ENCODE measurements at places on chromosomes 7 and 10.

- no peak for DNase-seq
Measured at GRCh38 chr10:76665029-76665428, 972.6 kb downstream of the KCNMA1 start.

DNA sequence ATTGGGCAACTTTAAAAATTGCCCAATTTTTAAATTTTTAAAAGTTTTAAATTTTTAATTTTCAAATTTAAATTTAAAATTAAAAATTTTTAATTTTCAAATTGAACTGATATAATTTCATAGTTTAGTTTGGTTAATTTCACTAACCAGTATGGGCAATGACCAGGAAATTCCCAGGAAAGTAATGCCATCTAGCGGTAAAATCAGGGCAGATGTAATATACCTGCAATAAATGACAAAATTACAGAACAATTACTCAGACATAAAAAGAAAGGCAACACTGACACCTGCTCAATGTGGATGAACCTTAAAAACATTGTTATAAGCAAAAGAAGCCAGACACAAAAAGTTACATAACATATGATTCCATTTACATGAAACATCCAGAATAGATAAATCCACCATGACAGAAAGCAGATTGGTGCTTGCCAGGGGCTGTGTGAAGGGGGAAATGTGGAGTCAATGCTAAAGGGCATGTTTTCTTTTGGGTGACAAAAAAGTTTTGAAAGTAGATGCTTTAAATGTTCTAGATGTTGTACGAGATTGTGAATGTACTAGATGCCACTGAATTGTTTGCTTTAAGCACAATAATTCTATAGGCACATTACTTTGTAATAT, 28.6 kb upstream of the SLC16A12 start:
- DNase-seq: peak; percentile 78

DNA sequence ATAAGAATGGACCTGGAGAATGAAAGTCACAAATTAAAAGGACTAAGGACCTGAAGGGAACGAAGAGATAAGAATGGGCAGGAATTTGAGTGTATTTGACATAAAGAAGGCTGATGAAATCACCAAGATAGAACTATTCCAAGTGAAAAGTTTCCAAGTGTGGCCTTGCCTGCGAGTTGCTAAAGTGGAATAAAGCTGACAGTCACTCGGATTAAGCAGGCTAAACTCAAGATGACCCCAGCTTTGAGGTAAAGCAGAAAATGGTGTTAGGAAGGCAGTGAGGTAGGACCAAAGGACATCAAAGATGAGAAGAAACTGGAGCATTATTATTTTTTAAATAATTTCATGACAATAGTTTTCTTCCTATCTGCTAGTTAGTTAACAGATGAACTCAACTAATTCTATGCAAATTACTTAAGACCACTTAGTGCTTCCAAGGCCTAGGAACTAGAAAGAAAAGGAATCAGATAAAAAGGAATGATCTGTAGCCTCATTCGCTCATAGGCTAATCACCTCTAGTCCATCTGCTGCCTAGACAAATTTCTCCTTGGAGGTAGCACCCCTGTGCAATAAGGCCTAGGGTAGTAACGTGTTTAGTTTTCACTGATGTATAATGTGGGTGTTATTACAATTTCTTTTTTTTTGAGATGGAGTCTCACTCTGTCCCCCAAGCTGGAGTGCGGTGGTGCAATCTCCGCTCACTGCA, 34.5 kb downstream of the EZH2 start:
- no peak for DNase-seq

DNA sequence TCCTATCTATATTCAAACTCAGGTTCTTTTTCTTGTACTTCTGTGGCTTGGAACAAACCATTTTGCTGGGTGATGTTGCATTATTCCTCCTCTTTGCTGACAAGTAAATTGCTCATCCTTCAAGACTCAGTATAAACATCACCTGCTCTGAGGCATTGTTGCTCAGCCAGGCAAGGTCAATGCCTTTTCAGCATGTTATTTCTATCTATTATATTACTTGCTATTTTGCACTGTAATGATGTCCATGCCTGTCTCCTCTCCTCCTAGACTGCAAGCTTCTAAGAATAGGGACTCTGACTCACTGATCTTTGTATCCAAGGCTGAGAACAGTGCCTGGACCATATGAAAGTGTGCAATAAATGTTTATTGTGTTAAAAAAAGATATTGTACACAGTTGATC, 293.8 kb downstream of the RNLS start:
- DNase-seq: no peak

DNA sequence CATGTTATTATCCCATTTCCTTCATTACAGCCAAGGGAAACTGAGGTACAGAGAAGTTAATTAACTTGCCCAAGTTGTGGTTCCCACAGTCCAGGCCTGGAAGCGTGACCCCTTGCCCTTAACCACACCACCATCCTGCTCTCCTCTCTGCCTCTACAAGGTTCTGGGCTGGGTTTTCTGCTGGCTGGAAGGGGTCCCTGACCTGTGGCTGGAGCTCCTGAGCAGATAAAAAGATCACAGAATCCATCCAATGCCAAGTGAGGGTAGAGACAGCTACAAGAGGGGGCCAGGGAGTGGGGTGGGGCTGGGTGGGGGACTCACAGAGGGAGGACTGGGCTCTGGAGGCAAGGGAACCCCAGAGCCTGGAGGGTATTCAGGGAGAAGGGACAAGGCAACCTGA, 9.7 kb downstream of the ASB10 start:
- DNase-seq: no peak

DNA sequence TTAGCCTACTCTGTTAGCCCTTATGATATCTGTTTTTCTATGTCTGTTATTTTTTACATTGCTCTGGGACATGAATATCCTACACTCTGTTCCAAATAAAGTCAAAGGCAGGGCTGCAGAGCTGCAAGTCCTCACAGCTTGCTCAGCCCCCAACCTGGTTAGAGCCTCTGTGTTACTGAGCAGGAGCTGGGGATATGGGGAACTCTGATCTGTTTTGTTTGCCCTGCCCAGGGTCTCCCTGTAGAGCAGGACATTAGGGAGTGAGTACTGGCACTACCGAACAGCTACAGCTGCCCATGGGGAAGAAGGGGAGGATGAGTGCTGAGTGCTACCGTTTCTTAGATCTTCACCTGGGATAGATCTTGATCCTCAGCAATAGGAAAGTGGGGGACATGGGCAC, 32.8 kb upstream of the FGL2 start:
- no peak for DNase-seq

GRCh38 chr7:134302120-134302519, 14.6 kb downstream of the SLC35B4 start:
- no peak for DNase-seq

Measured in RWPE1 (cell line).